ENCODE measurements at places on chromosomes 4 and X. TPM values are rescaled to one million over a fixed set of nuclear protein-coding genes. Genes with fewer than 3 reads are reported as not detected.

- DNase-seq: no peak
Observed at GRCh38 chr4:159367781-159368080, 264.9 kb downstream of the RAPGEF2 start.

DNA sequence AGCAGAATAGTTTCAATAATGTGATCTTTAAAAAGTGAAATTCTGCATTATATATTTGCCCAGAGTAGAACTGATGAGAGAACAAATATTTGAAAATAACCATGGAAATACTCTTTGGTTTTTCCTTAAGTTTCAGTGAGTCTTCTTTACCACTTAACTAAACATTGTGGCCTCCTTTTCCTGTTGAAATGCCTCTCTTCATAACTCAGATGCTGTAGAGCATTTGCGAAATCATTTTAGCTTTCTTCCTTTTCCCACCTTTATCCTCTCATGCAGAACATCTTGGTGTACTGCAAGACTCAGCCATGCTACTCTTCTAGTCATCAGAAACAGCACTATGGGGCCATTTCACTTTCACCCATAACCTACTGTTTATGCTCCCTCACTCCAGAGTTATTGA lies 48.2 kb downstream of the CASK start:
- no peak for DNase-seq

DNA sequence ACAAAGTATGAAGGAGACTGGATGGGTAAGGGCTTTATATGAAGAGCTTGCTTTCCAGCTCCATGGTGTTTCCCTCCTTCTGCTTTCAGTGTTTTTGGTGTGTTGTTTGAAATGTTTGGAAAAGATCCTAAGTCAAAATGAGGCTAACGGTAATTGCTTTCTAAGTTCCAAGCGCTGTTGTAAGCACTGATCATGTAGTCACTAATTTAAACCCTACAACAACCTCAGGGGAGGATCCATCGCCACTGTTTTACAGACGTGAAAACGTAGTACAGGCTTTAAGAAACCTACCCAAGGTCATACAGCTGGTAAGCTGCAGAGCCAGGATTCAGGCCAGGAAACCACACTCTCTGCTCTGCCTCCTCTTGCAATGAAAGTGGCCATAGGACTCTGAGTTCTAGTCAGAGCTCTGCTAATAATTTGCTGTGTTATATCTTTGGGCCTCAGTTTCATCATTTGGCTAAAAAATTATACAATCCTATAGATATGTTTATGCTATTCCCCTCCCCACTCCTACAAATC lies 102.9 kb upstream of the PGRMC2 start:
- DNase-seq: no peak

- DNase-seq: no peak
Observed at GRCh38 chrX:49921109-49921508, 1.3 kb upstream of the CLCN5 start.

DNA sequence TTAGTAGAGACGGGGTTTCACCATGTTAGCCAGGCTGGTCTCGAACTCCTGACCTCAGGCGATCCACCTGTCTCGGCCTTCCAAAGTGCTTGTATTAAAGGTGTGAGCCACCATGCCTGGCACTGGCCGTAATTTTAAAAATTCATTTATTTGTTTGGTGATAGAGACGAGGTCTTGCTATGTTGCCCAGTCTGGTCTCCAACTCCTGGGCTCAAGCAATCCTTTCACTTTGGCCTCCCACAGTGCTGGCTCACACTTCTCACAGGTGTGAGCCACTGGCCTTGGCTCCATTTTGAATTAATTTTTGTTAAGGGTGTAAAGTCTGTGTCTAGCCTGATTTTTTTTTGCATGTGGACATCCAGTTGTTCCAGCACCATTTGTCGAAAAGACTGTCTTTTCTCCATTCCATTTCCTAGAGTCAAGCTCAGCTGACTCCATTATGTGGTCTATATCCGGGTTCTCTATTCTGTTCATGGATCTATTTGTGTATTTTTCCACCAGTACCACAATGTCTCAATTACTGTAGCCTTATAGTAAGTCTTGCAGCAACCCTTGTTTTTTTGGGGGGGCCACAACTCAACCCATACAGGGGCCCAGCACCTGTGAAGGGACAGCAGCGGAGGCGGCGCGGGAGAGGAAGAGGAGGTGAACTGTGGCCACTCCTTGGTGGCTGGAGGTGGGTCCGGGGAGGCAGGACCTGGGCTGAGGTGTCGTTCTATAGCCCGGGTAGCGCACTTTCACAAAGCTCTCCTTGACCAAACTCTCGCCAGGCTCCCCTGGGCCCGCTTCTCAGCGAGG lies 1.5 kb upstream of the NSD2 start:
- DNase-seq: no peak

DNA sequence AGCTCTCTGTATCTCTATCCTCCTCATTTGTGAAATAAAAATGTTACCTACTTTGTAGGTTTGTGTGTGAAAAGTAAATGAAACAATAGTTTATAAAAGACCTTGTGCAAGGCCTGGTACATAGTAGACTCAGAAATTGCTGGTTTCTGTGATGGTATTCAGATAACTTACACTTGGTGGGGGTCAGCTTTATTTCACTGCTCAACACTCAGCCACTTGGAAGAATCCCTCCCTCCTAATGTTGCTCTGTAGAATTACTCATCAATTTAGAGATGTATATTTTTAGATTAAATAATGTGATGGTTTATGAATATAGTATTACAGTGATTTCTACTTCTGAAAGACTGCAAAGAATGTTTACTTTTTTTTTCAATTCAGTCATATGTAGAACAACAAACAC lies 32.7 kb downstream of the SMARCAD1 start:
- no peak for DNase-seq

DNA sequence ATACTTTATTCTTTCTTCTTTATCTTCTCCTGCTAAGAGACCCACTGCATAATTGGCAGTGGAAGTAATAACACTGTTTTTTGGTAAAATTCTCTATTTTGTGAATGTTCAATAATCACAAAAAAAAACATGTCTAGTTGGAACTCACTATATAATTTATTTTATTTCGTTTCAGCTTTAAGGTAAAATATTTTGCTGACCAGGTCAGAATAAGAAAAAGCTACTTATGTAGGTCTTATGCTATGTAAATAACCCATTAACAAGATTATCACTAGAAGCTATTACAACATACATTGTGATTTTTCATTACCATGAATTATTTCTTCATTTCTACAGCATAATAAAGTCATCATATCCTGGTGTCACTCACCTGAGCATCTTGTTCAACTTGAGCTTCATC lies 19.3 kb downstream of the ANXA5 start:
- DNase-seq: no peak

DNA sequence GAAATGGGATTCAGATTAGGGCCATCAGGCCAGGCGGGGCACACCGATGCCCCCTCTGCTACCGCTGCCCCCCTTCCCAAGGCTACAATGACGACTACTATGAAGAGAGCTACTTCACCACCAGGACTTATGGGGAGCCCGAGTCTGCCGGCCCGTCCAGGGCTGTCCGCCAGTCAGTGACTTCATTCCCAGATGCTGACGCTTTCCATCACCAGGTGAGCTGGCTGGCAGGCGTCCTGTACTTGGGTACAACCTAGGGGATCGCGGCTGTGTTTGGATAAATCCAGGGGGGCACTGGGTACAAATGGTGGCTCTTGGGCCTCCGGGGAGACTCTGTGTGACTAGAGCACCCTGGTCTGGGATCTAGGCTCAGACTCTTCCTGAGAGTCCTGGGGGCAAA lies 1.1 kb downstream of the EMD start:
- no peak for DNase-seq

GRCh38 chr4:153318696-153319320 lies 25.7 kb upstream of the MND1 start:
- no peak for DNase-seq

DNA sequence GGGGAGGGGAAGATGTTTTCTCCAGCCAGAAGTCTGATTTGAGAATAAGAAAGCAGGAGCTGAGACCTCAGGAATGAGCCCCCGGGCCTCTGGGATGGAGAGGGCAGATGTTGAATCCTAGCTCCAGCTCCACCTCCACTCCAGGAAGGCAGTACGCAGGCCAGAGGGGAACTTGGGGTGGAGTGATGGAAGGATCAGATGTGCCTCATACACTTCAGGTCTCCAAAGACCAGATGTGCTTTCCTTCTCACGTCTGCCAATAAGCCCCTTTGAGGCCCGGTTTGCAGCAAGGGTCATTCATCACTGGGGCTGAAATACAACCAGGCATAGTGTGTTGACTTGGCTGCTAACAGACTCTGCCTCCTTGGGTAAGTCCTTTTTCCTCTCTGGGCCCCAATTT lies 28.1 kb downstream of the STARD8 start:
- no peak for DNase-seq

- DNase-seq: no peak
Observed at GRCh38 chr4:155757745-155758265, 1.0 kb upstream of the GUCY1B1 start.

DNA sequence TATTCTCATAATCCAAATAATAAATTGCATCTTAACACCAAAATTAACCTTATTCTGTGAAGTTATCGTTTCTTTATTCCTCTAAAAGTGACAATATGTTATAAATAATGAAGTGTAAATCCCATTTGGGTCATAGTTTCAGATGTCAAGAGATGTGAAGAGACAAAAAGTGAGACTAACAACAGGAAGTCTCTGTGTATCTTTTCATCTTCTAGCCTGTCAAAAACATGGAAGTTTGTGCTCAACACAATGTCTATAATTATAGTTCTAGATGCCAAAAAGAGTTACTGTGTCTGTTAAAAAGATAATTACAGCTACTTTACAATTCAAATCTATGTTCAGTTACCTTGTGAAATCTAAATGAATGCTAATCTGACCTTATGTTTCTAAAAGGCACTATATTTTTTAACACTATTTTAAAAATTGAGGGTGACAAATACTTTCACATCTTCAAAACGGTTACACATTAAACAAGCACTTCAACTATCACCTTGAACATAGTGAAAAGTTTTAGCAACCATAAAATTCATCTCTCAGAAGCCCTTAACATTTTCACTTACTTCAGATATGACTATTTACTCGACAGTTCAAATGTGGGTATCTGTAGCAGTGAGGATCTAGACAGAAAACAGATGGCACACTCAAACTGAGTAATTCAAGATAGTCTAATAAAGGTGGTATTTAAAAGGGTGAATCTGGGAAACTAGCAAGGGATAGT lies 509.8 kb downstream of the ARAP2 start:
- no peak for DNase-seq

DNA sequence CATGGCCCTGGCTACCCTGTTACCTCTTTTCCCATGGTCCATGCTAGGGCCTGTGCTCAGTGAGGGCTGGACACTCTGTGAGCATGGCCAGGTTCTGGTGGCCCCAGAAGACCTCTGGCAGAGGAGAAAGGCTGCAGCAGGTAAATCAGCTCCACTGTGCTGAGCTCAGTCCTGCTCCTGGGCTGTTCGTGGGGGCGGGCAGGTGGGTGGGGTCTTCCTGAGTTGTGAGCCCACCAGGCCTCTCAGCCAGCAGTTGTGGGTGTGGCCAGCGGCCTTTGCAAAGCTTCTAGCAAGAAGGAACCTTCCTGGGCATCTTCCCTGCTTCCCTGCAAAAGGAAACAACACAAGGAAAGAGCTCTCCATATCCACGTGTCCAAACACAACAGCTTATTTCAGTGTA lies 85.3 kb upstream of the STX18 start:
- DNase-seq: no peak

- no peak for DNase-seq
Observed at GRCh38 chr4:124224256-124224655, 488.3 kb downstream of the ANKRD50 start.

VSIG1 gene
- 11.9 TPM for total RNA-seq

FABP2 gene
- not detected for total RNA-seq

SULT1B1 gene
- 5.1 TPM for total RNA-seq

CC2D2A gene
- not detected for total RNA-seq

AKAP14 gene
- not detected for total RNA-seq

CFI gene
- not detected for total RNA-seq

SPANXC gene
- not detected for total RNA-seq

All from CD8-positive, alpha-beta T cell (primary cell).